Vagina (tissue), 2 donors: ENCODE measurements at places on chromosomes 7 and 10. TPM values are rescaled to one million over a fixed set of nuclear protein-coding genes. Genes with fewer than 3 reads are reported as not detected.

The C10orf88 gene
- total RNA-seq, result 5.6 TPM

GRCh38 chr7:30970594-30971094, 6.9 kb downstream of the GHRHR start:
- peak; percentile 70 for DNase-seq
- no peak overlapping the region for H3K4me3 ChIP-seq
- no peaks in the 10 kb centered on the region for H3K27me3 ChIP-seq
- H3K4me1 ChIP-seq, result no peaks in the 10 kb centered on the region
- H3K36me3 ChIP-seq, result no peaks in the 10 kb centered on the region
- no peak overlapping the region for H3K27ac ChIP-seq

DNA sequence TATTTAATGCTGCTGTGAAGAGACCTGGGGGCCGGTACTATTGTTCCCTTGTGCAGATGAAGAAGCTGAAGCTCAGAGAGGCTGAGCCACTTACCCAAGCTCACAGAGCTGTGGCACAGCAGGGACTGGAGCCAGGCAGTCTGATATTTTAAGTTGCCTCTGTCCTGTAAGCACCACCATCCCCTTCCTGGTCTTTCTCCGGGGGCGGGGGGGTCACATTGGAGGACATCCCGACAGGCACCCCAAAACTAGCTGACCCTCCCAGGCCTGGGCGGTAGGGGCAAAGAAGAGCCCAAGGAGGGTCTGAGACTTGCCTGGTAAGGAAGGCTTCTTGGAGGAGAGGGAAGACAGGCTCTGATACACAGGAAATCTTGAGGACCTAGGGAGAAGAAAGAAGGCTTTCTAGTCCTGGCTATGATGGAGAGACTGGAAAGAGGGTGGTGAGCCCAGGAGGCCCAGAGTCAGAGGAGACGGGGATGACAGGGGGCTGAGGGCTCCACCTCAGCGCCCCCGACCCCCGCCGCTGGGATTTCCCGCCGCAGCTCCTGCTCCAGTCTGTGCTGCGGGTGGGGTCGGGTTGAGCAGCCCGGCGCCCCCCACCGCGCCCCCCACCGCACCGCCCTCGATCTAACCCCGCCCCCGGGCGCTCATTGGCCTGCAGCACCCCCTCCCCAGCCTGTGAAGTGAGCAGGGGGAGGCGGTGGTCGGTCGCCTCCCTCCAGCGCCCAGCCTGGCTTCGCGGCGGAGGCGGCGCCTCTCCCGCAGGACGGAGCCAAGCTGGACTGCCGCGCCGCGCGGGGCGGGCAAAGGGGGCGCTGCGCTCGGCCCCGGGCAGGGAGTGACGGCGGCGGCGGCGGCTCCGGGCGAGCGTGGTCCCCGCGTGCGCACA, at the start of gene ADCYAP1R1:
ADCYAP1R1 (plus strand) TSS at position 711 of the 889 bp plus-strand sequence. CDS start 10,957 bp downstream, outside the sequence.
- peak within 1 kb of the TSS; percentile 68 for H3K27ac ChIP-seq
- no peak for DNase-seq
- peak within 1 kb of the TSS; percentile 55 for H3K4me3 ChIP-seq
- H3K27me3 ChIP-seq, result no peaks in the 10 kb centered on the region
- H3K36me3 ChIP-seq, result no peaks in the 10 kb centered on the region

The ACSM6 gene
- total RNA-seq, result not detected

The OR13A1 gene
- total RNA-seq, result not detected

- no peak overlapping the region for H3K4me3 ChIP-seq
- no peak overlapping the region for H3K27ac ChIP-seq
- no peaks in the 10 kb centered on the region for H3K27me3 ChIP-seq
- no peaks in the 10 kb centered on the region for H3K36me3 ChIP-seq
- no peaks in the 10 kb centered on the region for H3K4me1 ChIP-seq
These were observed 65.3 kb downstream of the CUZD1 start for GRCh38 chr10:122780391-122780790.

The LRMDA gene
- 22.6 TPM for total RNA-seq

DNA sequence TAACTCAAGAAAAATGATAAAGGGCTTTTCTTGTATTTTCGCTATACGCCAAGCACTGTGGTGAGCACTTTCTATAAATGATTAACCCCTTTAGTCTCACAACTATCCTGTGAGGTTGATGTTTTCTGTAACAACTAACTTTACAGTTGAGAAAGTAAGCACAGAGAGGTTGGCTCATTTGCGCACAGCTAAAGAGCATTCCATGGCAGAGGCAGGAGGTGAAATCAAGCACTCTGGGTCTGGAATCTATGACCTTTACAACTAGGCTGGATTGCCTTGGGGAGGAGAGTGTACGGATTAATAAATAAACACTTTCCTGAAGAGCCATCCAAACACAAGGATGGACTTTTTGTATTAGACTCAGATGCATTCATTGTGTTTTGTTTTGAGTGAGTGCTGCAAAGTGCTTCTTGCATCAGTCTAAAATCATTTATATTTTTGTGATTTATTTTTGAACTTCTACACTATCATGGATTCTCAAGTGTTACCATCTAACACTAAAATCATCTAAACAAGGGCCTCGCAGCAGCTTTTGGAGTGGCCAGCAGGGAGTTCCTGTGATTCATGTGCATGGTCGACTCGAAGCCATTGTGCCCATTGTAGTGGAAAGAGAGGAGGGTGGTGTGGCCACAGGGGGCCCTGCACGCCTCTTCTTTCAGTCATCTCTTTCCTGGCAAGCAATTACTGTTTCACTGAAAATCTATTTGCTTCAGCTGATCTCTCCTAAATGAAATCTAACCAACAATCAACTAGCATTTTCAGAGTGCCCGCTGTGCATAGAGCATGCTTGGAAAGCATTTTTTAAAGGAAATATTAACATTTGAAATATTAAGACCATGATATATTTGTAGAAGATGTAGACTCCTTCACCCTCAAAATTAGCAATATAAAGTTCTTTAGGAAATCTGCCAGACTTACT, 633.4 kb upstream of the COBL start:
- no peak for DNase-seq
- no peaks in the 10 kb centered on the region for H3K27me3 ChIP-seq
- no peaks in the 10 kb centered on the region for H3K36me3 ChIP-seq
- no peak overlapping the region for H3K27ac ChIP-seq

The FAM3C gene
- total RNA-seq, result 36.1 TPM

The GOLGA7B gene
- 2.5 TPM for total RNA-seq

GRCh38 chr7:16841681-16842080, 36.9 kb upstream of the AGR2 start:
- H3K36me3 ChIP-seq, result no peaks in the 10 kb centered on the region
- peaks cover 6% of the 10 kb centered on the region for H3K4me1 ChIP-seq
- H3K27me3 ChIP-seq, result no peaks in the 10 kb centered on the region
- DNase-seq, result no peak

GRCh38 chr7:5615190-5616070, 166.0 kb downstream of the RNF216 start:
- DNase-seq, result no peak
- H3K4me3 ChIP-seq, result no peak overlapping the region
- H3K27me3 ChIP-seq, result no peaks in the 10 kb centered on the region

The MBLAC1 gene
- 2.9 TPM for total RNA-seq

DNA sequence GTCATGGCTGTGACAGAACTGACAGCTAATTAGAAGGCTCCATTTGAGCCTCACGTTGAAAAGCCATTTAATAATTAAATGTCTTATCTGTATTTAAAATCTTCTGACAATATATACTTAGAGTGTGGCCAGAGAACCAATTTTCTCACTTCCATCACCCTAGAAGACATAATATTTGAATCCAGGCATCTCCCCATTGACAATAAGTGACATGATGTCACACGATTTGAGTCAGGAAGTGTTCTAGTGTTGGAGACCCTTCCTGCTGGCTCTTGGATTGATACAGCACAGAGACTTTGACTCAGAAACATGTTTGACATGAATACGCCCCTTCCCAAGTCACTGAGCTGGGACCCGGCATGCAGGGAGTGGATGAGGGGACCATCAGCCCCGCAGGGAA, 85.9 kb downstream of the SLIT1 start:
- H3K4me1 ChIP-seq, result peaks cover 18% of the 10 kb centered on the region
- H3K27me3 ChIP-seq, result no peaks in the 10 kb centered on the region
- H3K27ac ChIP-seq, result no peak overlapping the region
- no peak overlapping the region for H3K4me3 ChIP-seq
- DNase-seq, result no peak
- H3K36me3 ChIP-seq, result no peaks in the 10 kb centered on the region

DNA sequence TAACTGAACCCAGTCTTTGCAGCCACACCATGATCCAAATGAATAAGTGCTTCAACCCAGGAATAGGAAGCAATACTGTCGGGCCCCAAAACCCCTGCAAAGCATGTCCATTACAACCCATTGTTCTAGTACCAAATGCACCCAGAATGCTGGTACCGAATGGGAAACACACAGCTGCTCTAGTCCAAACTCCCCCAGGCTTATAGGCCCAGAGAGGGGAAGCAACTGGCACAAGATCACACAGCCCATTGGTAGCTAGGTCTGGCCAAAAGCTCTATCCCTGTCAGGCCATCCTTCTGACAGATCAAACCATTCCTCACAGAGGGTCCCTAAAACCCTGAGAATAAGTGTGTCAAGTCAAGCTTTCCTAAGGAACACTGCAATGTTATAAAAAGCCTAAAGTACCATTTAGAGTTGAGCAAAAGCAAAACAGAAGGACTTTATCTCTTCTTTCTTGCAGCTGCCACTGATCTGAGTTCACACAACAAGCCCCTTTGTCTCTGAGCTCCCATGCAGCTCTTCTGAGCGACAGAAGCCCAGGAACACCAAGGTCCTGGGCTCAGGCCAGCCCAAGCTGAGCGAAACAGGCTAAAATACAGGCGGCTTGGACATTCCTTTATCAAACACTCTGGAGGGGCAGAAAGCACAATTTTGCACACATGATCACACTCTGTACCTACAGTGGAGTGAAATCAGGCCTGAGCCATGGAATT, 116.7 kb downstream of the SGMS1 start:
- DNase-seq, result no peak
- H3K36me3 ChIP-seq, result no peaks in the 10 kb centered on the region
- H3K4me3 ChIP-seq, result no peak overlapping the region
- no peaks in the 10 kb centered on the region for H3K27me3 ChIP-seq
- no peak overlapping the region for H3K27ac ChIP-seq

The ASB10 gene
- not detected for total RNA-seq

DNA sequence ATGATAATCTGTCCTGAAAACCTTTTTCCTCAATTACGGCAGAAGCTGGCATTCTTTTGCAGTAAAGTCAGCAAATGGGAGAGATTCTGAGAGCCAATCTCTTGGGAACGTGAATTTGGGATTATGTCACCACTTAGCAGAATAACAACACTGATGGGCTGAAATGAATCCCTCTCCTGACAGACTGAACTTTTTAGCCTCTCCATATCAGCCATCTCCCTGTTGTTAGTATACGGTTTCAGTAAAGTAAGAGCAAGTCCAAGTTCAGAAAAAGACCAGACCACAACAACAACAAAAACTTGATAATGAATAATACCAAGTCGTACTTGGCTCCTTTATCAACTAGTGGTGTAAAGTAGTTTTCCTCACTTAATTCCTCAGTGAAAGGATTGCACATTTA, 1048.8 kb downstream of the GATA3 start:
- no peak for DNase-seq
- no peak overlapping the region for H3K4me3 ChIP-seq
- H3K27ac ChIP-seq, result no peak overlapping the region

The HMX2 gene
- total RNA-seq, result not detected

The PDSS1 gene
- 18.4 TPM for total RNA-seq

DNA sequence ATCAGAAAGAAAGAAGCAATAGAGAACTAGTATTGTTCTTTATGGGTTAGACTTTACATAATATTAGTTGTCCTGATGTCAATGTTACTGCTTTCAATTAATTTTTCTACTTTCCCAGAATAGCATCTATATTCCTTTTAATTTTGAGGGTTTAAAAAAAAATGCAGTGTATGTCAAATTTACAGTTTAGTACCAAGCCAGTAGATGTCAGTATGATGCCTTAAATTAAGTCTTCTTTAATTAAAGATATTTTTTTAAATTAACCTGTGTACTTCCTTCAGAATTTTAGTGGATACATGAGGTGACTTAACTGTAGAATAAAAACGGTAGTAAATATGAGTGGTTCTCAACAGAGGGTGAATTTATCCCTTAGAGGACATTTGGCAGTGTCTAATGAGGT, 35.2 kb upstream of the STOX1 start:
- H3K4me3 ChIP-seq, result no peak overlapping the region
- H3K4me1 ChIP-seq, result no peaks in the 10 kb centered on the region
- DNase-seq, result no peak

GRCh38 chr7:120043250-120043649, 229.7 kb upstream of the KCND2 start:
- no peak for DNase-seq
- no peak overlapping the region for H3K27ac ChIP-seq
- no peaks in the 10 kb centered on the region for H3K36me3 ChIP-seq

GRCh38 chr7:148925836-148926235, 41.7 kb upstream of the EZH2 start:
- H3K27me3 ChIP-seq, result no peaks in the 10 kb centered on the region
- no peak for DNase-seq
- no peak overlapping the region for H3K27ac ChIP-seq
- H3K36me3 ChIP-seq, result no peaks in the 10 kb centered on the region
- no peaks in the 10 kb centered on the region for H3K4me1 ChIP-seq
